NB4 (cell line): ENCODE measurements at places on chromosomes 7 and 10.
A peak's percentile ranks its signal among the peaks of the same experiment; 100 is the strongest.

GRCh38 chr10:132524443-132525285, 12.9 kb upstream of the INPP5A start:
- no peak for DNase-seq

- no peak for DNase-seq
These were observed 85.3 kb upstream of the PCLO start for GRCh38 chr7:83248000-83248399.

DNA sequence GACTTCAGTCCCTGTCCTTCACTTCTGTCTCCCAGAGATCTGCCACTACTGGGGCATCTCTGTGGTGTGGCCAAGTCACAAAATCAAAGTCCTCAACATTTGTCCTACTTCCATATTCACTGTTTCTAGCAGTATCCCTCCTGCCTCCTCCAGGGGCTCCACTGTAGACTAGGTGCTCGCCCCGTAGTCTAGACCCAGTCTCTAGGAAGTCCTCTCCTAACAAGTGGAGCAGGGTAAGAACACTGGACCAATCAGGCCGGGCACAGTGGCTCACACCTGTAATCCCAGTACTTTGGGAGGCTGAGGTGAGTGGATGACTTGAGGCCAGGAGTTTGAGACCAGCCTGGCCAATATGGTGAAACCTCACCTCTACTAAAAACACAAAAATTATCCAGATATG, 57.4 kb downstream of the SKIDA1 start:
- DNase-seq: no peak

- no peak for DNase-seq
These were observed 64.6 kb upstream of the MACROH2A2 start for GRCh38 chr10:69988094-69988493.

DNA sequence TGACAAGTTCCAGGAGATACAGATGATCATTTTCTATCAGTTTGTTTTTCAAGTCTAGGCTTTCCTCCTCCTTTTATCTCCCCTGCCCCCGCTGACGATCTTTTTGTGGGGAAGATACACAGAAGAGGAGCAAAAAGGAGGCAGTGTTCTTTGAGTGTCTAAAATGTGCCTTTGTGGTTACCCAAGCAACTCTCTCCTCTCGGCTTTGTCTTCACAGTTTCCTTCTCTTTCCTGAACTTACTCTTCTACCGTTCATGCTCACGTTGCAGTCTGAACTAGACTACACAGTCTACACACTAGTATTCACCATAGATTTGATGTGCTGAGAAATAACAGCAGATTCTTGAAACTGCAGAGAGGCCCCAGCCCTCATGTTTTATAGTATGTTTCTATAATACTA, 23.6 kb downstream of the CEP41 start:
- no peak for DNase-seq

GRCh38 chr10:102342958-102343357, 52.5 kb upstream of the NFKB2 start:
- DNase-seq: no peak

DNA sequence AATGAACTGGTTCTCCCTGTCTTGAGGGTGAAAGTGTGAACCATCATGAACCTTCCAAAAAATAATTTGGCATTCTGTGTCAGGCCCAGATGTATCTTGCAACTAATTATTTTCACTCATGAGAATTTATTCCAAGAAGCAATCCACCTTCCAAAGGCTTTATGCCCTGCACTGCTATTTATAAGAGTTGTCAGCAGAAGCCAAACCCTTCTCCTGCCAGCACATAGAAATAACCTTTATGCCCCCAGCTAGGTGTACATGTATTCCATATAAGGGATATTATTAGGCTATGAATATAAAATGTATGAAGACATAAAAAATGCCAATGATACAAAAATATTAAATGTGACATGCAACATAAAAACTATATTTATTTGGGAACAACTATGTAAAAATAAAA, 69.0 kb upstream of the GDF10 start:
- no peak for DNase-seq

- no peak for DNase-seq
These were observed at the start of gene FEZF1 for GRCh38 chr7:122304319-122304975. FEZF1 (minus strand) TSS chr7:122304750; CDS start chr7:122304437, 313 bp downstream.

DNA sequence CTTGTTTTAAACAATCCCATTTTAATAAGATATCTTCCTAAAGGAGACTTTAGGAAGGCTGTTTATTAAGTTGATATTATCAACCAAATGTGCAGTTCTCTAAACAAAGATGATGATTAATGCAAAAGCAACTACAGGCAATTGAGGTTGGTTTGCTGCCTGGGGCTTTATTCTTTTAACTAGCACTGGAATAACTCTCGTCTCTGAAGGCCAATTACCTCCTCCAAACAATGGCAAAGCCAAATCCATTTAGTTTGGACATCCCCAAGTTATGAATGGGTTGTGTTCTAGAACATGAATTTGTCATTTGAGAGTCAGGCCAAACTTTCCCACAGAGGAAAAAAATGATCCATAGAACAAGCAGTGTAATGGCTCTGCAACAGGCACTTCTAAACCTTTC, 114.1 kb downstream of the SLC16A9 start:
- no peak for DNase-seq

GRCh38 chr7:2633538-2634266, 1.9 kb downstream of the TTYH3 start:
- DNase-seq: peak; percentile 95

DNA sequence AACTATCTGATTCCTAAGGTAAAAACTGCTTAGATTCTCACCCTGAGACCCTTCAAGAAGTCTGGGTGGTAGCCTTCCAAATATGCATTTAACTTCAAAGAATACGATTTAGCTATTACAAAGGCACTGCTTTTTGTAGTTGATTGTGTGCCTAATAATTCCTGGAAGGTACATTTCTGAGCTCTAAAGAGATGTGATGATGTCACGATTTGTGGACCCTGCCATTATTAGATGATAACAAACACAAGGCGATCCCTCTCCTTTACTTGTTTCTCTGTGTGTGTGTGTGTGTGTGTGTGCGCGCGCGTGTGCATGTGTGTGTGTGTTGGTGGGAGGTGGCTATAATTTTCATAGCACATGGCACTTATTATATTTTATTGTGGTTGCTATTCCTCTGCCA, 70.9 kb downstream of the TFPI2 start:
- DNase-seq: no peak

- no peak for DNase-seq
These were observed 304.5 kb upstream of the NFE2L3 start for GRCh38 chr7:25847336-25848070.

GRCh38 chr10:29634764-29635625, at the start of gene SVIL:
SVIL (minus strand) TSS chr10:29634971; CDS start chr10:29555058, 79,913 bp downstream.
- peak; percentile 50 for DNase-seq

DNA sequence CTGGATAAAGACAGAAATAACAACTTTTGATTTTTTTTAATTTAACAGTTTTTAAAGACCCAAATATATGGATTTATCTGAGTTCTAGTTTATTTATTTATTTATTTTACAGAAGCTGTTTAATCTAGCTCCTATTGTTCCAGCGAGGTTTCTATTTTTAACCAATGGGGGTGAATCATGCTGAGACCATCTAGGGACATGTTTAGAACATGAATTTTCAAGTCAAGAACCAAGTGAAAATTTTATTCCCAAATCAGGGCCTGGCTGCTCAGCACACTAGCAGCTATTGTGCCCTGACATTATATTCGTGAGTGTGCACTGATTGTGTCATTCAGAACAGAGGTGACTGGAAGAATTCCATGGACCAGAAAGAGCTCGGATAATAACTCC, 24.6 kb upstream of the MPP7 start:
- DNase-seq: no peak

- peak; percentile 77 for DNase-seq
These were observed 161.0 kb upstream of the RNF32 start for GRCh38 chr7:156479596-156479995.

GRCh38 chr7:129684777-129685176, 73.3 kb downstream of the NRF1 start:
- DNase-seq: no peak

GRCh38 chr7:134462337-134462925, 3.5 kb upstream of the AKR1B1 start:
- DNase-seq: no peak

GRCh38 chr7:96407427-96407826, 85.5 kb upstream of the SLC25A13 start:
- DNase-seq: no peak

DNA sequence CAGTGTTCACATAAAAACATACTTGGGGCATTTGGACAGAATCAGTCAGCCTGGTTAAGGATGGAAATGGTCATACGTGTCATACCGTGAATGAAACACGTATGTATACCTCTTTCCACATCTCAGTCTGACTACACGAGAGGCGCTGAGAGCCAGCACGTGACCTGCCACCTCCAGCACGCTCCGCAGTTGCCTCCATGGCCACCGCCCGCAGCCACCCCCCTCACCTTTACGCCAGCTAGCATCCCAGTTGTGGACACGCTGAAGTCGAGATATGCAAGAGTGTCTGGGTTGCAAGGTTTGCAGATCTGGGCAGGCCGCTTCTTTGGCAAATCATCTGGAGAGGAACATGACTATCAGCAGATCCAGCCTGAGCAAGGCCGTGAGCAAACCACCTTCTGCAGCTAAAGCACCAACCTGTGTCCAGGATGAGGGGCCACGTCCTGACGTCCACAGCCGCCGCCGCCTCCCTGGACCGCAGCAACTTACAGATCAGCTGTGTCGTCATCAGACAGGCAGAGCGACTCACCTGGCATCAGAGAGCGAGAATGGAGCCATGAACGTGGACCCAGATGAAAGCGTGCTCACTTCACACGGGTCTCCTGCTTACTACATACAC, 209.4 kb downstream of the ZMYND11 start:
- DNase-seq: no peak

GRCh38 chr7:158411232-158411950, 176.2 kb downstream of the PTPRN2 start:
- DNase-seq: no peak

DNA sequence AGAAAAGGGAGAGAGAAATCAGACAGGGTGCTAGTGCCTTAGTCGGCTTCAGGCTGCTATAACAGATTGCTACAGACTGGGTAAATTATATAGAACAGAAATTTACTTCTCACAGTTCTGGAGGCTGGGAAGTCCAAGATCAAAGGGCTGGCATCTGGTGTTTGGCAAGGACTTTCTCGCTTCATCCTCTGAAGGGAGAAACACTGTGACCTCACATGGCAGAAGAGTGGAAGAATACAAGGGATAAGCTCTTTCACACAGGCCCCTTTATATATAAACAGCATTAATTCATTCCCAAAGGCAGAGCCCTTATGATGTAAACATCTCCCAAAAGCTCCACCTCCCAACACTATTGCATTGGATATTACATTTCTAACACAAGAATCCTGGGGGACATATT, 235.5 kb upstream of the INHBA start:
- DNase-seq: no peak

- no peak for DNase-seq
These were observed 101.3 kb downstream of the ARID5B start for GRCh38 chr10:62002753-62003152.

DNA sequence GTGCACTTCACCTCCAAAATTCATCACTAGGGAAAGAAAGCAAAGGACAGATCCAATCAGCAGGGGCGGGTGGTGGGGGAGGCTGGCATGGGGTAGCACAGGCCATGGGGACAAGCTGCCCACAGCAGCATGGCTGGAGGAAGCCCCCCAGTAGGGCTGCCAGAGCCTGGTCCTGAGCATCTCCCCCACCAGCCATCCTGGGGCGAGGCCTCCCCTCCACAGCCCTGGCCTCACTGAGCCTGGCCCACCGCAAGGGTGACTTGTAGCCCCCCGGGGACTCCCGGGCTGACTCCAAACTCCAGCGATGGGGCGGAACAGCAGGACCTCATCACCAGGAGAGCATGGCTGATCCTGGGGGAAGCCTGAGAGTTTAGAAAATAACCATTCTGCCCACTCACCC, 92.4 kb upstream of the TCERG1L start:
- DNase-seq: no peak

DNA sequence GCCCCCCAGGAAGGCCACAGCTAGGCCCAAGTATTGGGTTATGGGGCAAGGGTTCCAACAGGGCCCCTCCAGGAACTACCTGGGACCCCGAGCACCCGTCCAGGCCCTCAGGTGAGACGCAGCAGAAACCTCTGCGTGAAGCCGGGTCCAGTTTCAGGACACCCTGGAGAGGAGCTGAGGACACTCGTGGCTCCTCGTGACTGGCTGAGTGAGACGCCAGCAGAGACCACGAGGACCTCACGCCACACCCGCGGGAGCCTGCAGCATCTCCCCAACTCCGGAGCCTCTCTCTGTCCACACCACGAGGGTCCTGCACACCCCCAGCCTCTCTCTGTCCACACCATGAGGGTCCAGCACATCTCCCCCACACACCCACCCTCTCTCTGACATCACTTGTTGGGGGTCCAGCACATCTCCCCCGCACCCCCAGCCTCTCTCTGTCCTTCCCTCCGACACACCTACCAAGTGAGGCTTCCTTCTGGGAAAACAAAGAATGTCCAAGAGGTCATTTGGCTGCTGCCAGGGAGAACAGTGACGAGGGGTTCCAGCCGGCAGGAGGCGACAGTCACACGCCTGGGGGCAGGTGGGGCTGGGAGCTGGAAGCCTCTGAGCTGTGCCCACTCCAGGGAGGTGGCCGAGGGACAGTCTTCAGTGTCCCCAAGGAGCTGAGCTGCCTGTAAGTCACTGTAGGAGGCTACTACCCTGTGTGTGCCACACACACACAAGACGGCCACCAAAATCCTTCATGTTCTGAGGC, 46.1 kb upstream of the PPP2R2D start:
- DNase-seq: no peak

DNA sequence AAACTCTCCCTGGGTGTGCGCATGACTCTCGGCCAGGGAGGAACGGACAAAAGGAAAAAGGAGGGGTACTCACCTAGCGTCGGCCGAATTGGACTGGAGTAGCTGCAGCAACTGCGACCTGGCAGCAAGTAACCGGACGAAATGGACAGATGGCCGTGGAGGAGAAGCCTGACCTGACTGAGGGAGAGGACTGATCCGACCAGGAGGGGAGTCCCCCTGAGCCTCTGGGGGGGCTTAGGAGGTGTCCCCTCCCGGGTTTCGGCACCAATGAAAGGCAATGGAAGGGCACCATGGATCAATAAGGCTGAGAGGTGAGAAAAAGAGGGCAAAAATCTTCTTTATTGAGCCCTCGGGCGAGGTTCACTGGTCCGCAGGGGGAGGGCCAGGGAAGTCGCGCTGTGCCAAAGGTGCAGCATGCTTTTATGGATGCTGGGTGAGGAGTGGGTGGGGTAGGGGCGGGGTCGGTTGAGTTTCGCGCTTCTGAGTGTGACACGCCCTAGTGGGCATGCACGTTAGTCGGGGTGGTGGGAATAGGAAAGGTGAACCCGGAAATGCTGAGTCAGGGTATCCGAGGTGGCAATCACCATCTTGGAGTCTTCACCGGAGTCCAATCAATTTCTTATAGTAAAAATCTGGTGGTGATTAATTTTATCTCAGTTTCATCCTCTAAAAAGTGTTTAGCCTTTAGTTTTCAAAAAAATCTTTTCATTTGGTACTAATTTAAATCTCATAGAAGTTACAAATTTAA, 638.5 kb upstream of the DPP6 start:
- DNase-seq: no peak

GRCh38 chr10:29415876-29416275, 127.0 kb downstream of the LYZL1 start:
- DNase-seq: no peak

- no peak for DNase-seq
These were observed 401.3 kb downstream of the DNAJB6 start for GRCh38 chr7:157738066-157738460.

GRCh38 chr10:118841881-118842605, 87.3 kb upstream of the CACUL1 start:
- DNase-seq: no peak

- DNase-seq: no peak
These were observed 9.1 kb upstream of the PRKRIP1 start for GRCh38 chr7:102387064-102387463.

- DNase-seq: no peak
These were observed 73.5 kb upstream of the EEPD1 start for GRCh38 chr7:36079446-36080025.

- peak; percentile 43 for DNase-seq
These were observed 29.8 kb downstream of the NDUFB2 start for GRCh38 chr7:140726281-140726680.
